ENCODE measurements at places on chromosomes 5 and 9. TPM values are rescaled to one million over a fixed set of nuclear protein-coding genes. Genes with fewer than 3 reads are reported as not detected.

DNA sequence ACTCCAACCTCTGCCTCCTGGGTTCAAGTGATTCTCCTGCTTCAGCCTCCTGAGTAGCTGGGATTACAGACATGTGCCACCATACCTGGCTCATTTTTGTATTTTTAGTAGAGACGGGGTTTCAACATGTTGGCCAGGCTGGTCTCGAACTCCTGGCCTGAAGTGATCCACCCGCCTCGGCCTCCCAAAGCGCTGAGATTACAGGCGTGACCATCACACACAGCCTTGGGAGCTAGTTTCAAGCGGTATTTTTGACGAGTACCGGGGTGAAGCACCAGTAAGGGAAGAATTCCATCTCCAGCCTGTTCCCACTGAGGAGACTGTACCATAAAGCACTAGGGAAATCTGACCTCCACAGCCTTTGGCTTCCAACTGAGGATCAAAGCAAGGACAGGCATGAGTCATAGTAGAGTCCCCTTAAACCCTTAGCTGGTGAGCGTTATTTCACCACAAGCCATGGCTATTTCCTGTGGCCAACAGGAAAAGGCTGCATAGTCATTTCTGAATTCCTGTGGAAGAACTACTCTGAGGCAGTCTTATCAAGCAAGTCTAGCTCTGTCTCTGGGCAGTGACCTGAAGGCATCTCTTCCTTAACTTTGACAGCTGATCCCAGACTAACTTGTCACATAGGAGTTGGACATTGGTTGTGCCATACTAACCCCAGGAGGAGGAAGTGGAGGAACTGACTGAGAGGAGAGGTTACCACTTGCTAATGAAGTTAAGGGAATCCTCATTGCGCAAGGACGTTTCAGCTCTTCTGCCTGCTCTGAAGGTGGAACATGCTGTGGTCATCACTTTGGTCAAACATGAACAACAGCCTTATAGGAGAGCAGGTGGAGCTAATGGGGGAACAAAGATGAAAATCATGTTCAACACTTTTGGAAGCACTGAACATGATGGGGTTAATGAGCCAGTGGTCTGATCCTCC lies 85.8 kb upstream of the DMRT1 start:
- DNase-seq: no peak

BTNL8 gene
- not detected for total RNA-seq

DNA sequence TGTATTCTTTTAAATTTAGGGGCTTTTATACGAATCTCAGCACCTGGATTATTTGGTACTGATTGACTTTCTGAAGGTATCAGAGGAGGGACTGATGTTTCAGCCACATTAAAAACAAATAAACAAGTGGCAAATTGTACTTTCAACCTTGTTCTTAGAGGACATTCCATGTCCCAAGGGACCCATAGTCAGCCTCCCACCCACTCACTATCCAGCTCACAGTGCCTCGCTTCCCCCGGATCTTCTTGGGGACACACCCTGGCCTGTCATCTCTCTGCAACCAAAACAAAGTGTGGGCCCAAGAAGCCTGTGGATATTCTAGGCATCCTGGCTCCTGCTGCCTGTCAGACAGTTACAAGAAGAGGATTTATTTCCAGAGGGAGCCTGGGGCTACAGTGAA lies 8.8 kb upstream of the BOD1 start:
- DNase-seq: no peak

DNA sequence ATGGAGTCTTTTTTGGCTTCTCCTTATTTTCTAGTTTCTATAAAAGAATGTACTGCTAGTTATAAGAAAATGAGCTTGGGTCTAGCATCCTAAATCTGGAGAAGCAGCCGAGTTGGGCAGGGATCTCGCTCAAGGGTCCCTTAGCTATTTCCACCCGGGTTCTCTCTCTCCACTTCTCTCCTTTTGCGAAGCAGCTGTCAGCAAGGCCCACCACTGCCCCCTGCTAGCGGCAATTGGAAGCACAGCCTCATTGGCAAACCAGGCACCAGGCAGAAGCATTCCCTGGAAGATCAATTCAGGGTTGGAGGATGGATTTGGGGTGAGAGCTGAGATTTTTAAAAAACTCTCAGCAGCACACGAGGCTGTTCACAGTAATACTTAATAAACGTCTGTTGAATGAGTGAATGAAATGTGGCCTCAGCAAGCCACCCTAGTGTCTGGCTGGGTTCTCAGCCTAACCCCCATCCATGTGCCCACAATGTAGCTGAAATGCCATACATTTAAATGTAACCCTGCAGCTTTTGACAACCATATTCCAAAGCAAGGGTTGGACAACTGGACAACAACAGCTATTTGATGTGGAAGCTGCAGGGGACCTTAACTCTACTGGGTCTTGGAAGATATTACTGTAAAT lies 34.6 kb upstream of the TNIP1 start:
- DNase-seq: peak; percentile 68

CER1 gene
- not detected for total RNA-seq

POLK gene
- 16.8 TPM for total RNA-seq

GRCh38 chr5:168528521-168529373 lies at the start of gene FBLL1:
Gene FBLL1 (plus strand): TSS chr5:168529305. CDS start chr5:168529505, 200 bp downstream.
- DNase-seq: no peak

C9orf153 gene
- total RNA-seq: 0.63 TPM

- DNase-seq: no peak
Measured at GRCh38 chr9:12878351-12878978, 103.6 kb downstream of the LURAP1L start.

DNA sequence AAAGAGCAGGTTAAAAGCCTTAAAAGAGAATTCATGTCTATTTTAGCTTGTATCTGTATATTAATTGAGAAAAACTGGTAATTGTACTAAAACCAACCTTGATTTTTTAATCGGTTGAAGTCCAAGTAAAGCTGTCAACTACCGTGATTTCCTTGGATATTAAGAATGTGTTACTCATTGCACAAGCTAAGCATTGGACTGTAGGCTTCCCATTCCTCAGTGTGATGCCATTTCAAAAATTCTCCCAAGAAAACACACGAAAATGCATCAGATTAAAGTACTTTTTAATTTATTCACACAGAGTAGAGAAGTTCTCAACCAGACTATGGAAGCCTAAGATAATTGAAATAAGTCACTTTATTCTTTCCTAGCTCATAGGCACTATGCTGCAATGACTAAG lies 761.4 kb upstream of the TYRP1 start:
- no peak for DNase-seq

DNA sequence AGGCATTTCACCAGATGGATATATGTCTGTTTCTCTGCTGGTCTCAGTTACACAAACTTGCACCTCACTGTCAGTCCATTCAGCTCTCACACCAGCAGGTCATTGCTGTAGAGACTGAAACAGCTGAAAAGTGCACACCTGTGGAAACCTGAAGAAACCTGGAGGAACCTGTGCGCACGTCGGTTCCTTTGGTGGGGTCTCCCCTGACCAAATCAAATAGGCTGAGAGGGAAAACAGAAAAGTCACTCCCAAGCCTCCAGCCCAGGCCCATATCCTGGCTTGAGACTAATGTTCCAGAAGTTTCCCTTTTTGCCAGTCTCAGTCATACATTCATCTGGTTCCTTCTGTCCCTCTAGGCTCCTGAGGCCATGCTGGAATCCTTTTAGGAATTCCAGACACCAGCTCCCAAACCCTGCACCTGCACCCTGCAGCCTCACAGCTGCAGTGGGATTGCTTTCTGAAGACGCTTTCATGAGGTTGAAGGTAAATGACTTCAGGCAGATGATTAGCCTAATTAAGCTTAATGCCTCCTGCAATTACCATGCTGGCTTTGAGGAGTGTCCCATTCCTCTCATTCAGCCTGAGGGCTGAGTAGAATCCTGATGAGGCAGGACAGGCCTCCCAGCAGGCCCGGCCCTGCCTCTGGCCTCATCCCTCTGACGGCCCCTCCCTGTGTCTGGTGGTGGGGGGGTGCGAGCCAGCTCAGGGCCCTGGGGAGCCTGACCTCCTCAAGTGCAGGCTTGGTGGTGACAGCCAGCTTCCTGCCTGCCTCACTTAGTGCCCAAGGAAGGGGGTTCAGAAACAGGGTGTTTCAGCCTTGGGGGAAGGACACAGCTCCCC lies 24.3 kb upstream of the CXCL14 start:
- no peak for DNase-seq
